H9 (cell line): ENCODE measurements at places on chromosomes 13 and 19.

- no peak for DNase-seq
These were observed 406.8 kb upstream of the HTR2A start for GRCh38 chr13:47303626-47304025.

- DNase-seq = no peak
These were observed 5.3 kb downstream of the PODNL1 start for GRCh38 chr19:13932911-13933393.

DNA sequence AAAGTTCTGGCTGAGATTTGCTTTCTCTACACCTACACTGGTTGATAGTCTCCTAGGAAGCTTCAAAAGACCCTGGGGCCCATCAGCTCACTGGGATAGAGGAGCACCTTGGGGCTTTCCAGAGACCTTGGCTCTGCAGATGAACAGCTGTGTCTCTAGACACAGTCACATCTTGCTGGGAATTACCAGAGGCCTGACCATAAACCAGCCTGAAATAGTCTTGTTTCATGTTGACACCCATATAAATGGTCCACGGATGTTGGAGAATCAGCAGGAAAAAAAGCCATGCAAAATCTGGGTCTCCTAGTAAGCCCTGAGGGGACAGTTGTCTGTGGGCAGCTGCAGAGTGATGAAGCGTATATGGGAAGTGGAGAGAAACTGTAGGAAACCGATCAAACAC lies 207.6 kb downstream of the DNAJC15 start:
- DNase-seq = no peak

- no peak for DNase-seq
These were observed 16.8 kb downstream of the ZNF431 start for GRCh38 chr19:21158523-21159135.

DNA sequence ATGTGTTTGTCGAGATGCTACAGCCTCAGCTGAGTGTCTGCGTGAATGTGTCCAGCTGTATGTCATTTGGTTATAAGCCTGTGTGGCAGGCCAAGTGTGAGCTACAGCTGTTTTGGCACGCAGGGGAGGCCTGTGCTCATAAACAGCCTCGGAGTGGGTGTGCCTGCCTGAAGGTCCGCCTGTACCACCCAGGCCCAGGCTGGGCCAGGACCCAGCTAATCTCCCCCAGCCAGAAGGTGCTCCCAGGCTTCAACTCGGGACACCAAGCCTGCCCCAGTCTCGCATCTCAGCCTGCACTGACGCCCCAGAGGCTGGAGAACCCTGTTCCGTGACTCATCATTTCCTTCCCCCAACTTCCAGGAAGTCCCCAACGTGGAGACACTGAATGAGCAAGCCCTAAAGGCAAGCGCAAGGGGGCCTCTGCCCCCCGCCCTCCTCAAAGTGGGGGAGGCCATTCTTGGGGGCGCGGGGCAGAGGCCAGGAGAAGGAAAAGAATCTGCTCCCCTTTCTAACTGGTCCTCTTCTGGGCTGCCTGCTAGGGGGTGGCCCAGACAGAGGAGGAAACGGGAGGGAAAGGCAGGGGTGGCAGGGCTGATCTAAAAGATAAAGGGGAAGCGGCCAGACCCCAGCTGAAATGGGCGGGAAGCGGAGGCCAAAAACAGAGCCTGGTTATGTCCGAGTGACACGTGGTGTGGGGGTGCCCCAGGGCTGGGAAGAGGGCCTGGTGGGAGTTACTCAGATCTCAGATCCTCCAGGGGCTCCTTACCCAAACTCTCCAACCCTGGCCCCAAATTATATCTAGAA lies 2.0 kb downstream of the SLC1A5 start:
- no peak for DNase-seq

GRCh38 chr19:42466521-42467182 lies 23.9 kb upstream of the CXCL17 start:
- no peak for DNase-seq

DNA sequence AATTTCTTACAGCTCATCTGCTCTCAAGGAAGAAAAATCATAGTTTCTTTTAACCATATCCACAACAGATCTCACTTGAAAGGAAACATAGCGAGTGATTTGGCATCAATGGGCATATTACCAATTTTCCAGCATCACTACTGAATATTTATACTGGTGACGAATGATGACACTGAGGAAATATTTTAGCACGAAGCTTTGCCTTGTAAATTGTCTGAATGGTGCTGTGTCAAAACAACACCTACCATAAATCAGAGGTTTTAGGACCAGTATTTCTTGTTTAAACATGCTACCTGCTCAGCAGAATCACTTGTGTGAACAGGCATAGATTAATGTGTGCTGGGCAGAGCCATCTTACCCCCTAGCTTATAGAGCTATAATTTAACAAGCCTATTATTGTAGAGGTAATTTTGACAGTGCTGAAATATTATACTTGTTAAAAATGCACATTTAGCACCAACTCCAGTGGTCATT lies 146.8 kb downstream of the ABCC4 start:
- no peak for DNase-seq

GRCh38 chr19:6014551-6015135 lies 36.7 kb upstream of the RANBP3 start:
- no peak for DNase-seq

DNA sequence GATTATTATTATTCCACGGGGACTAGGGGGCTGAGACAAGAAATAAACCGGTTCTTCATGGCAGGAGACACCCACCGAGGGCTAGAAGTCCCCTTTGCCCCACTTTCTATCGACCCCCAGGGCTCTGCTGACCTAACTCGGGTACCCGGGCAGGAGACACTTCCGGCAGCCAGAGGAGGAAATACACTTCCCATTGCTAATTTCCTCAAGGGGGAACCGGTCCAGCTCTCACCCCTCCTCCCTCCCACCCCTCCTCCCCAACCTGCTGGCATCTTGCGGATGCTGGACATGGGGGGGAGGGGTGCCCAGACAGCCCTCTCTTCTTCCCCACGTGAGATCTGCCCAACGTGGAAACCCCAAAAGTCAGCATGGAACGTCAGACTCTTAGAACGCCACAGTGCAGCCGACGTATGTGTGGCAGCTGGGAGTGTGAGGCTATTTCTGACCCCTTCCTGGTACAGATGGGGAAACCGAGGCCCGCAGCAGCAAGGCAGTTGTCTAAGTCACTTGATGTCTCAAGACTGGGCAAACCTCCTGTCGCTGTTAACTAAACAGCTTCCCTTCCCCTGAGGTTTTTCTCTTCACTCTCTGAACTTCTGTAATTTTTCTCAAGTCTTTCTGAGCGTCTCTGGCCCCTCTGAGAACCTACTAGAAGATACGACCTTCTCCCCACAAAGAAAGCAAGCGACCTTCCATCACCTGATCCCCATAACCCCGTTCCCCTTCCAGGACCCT lies 3.6 kb downstream of the GPR4 start:
- DNase-seq = no peak

- DNase-seq = no peak
These were observed 6.1 kb downstream of the AP2A1 start for GRCh38 chr19:49772850-49773432.

DNA sequence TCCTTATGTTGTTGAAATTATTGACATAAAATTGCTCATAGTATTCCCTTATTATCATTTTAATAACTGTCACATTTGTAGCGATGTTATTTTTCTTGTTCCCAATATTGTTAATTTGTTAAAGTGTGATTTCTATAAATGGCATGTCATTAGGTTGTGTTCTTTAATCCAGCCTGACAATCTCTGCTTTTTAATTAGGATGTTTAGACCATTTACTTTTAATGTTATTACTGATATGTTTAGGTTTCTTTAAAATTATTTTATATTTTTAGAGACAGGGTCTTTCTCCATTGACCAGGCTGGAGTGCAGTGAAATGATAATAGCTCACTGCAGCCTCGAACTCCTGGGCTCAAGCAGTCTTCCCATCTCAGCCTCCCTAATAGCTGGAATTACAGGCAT lies 408.5 kb downstream of the DLEU7 start:
- no peak for DNase-seq

- DNase-seq = no peak
These were observed 1.6 kb upstream of the PLEKHA4 start for GRCh38 chr19:48870048-48870447.

DNA sequence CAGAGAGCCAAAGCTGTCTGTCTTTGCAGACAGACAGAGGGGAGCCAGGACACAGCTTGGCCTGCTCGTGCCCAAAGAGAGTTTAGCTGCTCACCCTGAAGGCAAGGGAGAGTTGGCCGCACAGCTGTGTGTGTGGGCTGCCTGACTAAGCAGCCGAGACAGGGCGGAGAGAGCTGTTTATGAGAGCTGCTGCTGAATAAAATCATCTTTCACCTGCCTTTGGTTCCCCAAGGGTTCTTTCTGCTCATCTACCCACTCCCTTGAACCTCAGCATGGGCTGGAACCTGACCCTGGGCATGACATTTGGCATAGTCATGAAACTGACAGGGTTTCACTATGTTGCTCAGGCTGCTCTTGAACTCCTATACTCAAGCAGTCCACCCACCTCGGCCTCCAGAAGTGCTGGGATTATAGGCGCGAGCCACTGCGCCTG lies 98.2 kb downstream of the RBM26 start:
- DNase-seq = peak; percentile 31

DNA sequence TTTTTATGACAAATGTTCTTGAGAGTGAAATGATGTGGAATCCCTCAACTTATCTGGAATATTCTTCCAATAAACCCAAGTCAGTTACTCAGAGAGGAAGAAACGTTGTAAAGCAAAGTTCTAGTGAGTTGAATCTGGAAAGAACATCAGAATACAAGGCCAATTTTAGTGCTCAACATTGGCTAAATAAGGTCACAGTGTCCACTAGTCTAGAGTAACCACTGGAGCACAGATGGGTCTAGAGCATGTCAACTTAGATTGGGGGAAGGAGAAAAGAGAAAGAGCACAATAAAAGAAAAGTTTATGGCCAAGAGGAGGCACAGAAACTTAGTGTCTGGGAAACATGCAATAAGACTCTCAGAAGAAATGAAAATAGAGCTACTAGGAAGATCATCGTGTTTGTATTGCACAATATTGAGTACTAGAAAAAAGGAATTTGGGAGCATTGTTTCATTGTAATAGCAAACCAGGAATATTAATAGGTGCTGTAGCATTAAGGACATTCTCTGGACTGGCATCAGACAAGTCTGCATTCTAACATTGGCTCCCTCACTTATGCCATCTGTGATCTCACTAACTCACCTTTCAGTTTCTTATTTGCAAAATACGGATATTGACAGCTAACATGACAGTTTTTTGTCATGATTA lies 1318.5 kb downstream of the PCDH9 start:
- DNase-seq = no peak

- no peak for DNase-seq
These were observed 432 bp downstream of the ZNF611 start for GRCh38 chr19:52734331-52734892.

- no peak for DNase-seq
These were observed 45.9 kb downstream of the TSHZ3 start for GRCh38 chr19:31303262-31303815.

DNA sequence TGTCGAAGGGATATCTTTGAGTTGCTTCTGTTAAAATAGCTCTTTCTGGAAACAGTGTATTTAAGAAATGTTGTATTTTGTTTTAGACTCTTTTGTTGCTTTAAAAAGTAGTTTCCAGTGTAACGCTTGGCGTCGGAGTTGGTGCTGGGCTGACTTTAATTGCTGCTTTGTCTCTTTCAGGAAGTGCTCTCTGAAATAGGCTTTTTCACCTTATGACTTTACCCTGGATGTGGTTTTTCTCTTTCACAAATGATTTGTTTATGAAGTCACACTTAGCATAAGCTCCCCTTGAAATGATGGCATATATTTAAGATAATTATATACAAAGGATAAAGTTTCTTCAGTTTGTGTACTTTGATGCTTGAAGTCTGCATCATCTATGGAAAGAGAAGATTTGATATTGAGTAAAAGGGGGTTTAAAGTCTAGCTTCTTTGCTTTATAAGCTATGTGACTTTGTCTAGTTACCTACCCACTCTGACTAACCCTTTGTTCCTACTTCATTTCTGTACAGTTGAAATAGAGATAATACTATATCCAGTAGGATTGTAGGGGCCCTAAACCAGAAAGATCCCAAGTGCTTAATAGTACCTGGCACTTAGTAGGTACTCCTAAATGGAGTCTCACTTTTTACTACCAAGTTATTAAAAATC lies at the start of gene GPR18:
TSS of gene GPR18 (minus strand) at position 170 of the 651 bp plus-strand sequence. CDS start 2,507 bp downstream, outside the sequence.
- no peak for DNase-seq

DNA sequence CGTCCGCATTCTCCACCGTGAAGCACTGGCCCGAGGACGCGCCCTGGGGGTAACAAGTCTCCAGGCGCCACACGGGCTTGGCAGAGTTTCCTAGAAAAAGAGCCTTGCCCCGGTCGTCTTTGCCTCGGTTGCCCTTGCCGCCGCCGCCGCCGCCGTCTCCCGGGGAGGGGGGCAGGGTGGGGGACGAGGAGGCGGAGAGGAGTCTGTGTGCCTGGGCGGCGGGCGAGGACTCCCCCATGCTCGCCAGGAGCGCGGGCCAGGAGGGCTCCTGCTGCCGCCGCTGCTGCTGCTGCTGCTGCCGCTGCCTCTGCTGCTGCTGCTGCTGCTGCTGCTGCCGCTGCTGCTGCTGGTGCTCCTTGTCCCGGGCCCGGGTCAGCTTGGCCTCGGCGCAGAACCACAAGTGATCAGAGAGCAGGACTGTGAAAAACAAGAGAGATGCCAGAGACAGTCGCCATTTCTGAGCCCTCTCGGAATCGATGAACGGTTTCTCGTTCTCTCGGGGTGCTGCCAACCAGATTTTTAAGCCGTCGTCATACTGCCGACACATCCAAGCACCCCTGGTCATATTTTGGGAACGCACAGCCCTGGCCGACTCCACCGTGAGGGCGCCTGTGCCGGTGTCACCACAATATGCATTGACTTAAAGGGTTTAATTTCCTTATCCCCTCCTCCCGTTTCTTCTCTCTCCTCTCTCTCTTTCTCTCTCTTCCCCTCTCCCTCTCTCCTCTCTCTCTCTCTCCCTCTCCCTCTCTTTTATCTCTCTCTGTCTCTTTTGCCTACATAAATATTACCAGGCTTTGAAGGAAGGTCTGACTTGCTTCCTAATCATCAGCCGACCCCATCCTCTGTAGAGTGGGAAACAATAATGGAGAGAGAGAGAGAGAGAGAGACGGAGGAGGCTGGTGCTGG lies 349.1 kb downstream of the LIG4 start:
- peak; percentile 58 for DNase-seq

DNA sequence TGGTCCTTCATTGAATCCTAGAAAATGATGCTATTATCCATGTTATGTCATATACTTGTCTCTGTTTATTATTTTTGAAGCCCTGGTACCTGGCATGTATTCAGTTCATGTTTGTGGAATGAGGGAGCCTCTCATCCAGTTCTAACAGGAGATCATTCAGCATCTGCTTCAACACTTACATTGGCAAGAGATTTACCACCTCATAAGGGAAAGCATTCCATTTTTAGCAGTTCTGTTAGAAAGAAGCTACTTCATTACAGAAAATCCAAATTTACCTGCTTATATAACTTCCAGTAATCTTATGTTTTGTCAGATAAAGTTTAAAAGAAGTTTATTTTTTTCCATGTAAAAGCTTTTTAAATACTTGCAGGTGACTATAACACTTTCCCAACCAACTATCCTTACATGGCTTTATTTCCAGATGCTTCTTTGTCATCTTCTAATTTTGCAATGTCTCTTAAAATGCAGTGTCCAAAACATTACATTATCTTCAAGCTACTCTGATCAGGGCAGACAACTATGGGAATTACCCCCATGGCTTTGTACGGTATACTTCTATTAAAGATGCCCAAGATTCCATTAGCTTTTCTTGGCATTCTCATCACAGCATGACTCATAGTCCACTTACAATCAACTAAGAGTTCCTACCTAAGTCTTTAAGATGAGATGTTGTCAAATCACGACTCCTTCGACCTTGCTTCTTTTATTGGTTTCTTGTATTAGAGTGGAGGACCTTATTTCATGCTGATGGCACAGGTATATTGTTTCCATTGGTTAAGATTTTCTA lies 262.1 kb downstream of the PCDH9 start:
- no peak for DNase-seq
